Naive thymus-derived CD4-positive, alpha-beta T cell (primary cell): ENCODE measurements at places on chromosomes 4 and X.

DNA sequence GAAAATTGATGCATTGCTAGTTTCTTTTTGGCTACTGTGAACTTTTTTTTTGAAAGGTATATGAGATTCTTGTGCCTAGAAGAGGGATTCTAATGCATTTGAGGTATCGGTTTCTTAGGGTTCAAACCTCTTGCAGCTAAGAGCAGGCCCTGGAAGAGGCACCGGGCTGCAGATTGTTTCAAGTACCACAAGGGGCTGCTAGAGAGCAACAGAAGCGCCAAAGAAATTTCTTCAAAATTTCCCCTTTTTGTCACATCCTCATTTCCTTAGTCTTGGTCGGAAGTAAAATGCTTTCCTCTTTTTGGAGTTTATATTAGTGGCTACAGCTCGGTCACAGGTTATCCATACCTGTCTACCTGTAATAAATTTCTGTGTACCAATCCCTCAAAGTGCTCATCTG is 89.8 kb downstream of the PDGFRA start:
- no peaks in the 10 kb centered on the region for H3K4me1 ChIP-seq
- H3K27me3 ChIP-seq = no peaks in the 10 kb centered on the region
- no peak overlapping the region for H3K4me3 ChIP-seq
- no peaks in the 10 kb centered on the region for H3K36me3 ChIP-seq

- H3K4me3 ChIP-seq = no peak overlapping the region
- no peaks in the 10 kb centered on the region for H3K4me1 ChIP-seq
- no peaks in the 10 kb centered on the region for H3K36me3 ChIP-seq
- H3K27me3 ChIP-seq = no peaks in the 10 kb centered on the region
- DNase-seq = no peak
These were observed 333.3 kb upstream of the DDX53 start for GRCh38 chrX:22666441-22666840.

DNA sequence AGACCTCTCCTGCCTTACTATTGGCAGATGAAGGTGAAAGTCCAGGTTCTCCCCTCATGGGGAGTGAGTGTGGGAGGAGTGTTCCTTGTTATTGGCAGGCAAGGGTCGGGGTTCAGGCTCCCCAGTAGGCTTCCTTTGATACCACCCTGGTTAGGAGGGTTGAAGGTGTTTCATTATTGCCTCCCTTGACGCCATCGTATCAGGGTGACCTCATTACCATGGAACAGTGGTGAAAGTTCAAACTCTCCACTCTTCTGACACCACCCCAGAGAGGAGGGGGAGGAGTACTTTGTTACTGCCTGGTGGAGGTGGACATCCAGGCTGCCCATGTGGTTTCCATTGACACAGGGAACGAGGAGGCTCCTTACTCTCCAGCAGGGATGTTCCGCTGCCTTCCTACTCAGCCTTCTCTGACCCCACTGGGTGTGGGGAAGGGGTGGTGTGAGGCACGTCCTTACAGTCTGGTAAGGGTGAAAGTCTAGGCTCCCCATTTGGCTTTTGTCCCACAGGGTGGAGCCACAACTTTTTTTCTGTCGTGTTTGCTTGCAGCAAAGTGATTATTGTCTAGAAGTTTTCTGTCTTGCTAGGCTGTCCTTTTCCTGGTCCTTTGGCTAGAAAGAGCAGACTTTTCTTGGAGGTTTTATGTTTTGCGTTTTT is 37.2 kb upstream of the USP9X start:
- H3K4me1 ChIP-seq = no peaks in the 10 kb centered on the region
- DNase-seq = no peak
- H3K27ac ChIP-seq = no peak overlapping the region
- no peak overlapping the region for H3K4me3 ChIP-seq
- no peaks in the 10 kb centered on the region for H3K27me3 ChIP-seq

GRCh38 chr4:8819019-8819418 is 52.6 kb downstream of the HMX1 start:
- H3K27me3 ChIP-seq = no peaks in the 10 kb centered on the region
- H3K27ac ChIP-seq = no peak overlapping the region
- no peaks in the 10 kb centered on the region for H3K4me1 ChIP-seq
- no peak overlapping the region for H3K4me3 ChIP-seq

DNA sequence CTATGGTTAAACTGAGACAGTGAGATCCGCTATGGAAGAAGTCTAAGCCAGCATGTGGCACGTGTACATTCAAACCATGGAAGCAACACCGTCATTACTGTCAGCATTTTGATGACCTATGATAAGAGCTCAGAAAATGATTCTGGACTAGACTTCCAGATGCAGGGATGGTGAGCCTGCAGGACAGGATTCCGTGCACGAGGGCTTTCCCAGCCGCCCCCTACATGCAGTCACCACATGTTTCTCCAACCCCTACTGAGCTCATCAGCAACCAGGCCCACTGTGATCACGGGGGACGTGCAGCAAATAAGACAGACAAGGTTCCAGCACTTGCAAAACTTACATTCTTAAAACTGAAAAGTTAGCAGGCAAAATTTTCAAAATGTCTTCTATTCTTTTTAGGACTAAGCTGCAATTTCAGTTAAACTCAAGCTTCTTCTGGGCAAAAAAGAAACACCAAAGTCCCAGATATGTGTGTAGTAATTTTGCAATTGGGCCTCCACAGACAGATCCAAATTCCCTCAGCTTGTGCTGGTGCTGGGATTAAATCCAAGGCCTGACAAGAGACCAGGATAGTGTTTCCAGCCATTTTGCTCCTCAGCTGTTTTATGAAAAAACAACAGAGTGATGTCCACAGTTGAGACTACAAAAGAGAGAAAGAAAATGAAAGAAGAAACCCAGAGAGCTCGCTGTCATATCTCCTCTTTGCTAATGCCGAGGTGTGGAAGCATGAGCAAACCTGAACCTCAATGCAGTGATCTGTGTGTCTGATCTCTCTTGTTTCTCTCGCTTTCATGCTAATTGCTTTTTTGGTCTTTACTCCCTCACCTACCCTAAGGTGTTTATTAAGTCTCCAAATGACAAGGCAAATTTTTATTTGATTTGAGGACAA is 118.2 kb downstream of the AFAP1 start:
- no peaks in the 10 kb centered on the region for H3K4me1 ChIP-seq
- H3K36me3 ChIP-seq = no peaks in the 10 kb centered on the region
- no peaks in the 10 kb centered on the region for H3K27me3 ChIP-seq
- H3K27ac ChIP-seq = no peak overlapping the region
- no peak for DNase-seq
- H3K4me3 ChIP-seq = no peak overlapping the region

- H3K27me3 ChIP-seq = no peaks in the 10 kb centered on the region
- no peaks in the 10 kb centered on the region for H3K36me3 ChIP-seq
- H3K4me3 ChIP-seq = no peak overlapping the region
- no peaks in the 10 kb centered on the region for H3K4me1 ChIP-seq
- DNase-seq = no peak
These were observed 44.7 kb downstream of the USO1 start for GRCh38 chr4:75769036-75769435.

- no peak overlapping the region for H3K4me3 ChIP-seq
- no peaks in the 10 kb centered on the region for H3K36me3 ChIP-seq
- no peak for DNase-seq
- H3K27me3 ChIP-seq = no peaks in the 10 kb centered on the region
These were observed 47.6 kb downstream of the CCNG2 start for GRCh38 chr4:77204621-77205020.

- DNase-seq = no peak
- no peak overlapping the region for H3K4me3 ChIP-seq
- H3K27ac ChIP-seq = no peak overlapping the region
- H3K27me3 ChIP-seq = no peaks in the 10 kb centered on the region
- peaks cover 8% of the 10 kb centered on the region for H3K36me3 ChIP-seq
These were observed 38.9 kb downstream of the RUFY3 start for GRCh38 chr4:70760662-70761061.

- H3K27ac ChIP-seq = no peak overlapping the region
- H3K4me1 ChIP-seq = no peaks in the 10 kb centered on the region
- no peaks in the 10 kb centered on the region for H3K36me3 ChIP-seq
- no peak overlapping the region for H3K4me3 ChIP-seq
These were observed 718.6 kb downstream of the CCSER1 start for GRCh38 chr4:90845777-90846176.

DNA sequence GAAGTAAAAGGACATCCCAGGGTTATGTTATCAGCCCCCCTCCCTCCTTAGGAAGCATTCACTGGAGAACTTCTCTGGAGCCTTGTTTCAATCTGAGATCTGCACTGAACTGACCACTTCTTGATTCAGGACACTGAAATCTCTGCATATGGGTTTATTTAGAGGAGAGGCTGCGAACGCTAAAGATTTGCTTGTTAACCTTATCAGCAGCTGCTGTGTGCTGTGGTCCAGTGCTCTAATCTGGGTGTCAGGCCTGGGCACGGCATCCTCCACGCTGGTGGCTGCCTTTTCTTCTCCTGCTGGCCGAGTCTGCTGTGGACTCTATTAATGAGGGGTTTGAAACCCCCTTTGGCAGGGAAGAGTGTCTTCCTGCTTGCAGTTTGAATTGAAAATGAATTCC is 1094.7 kb upstream of the TENM3 start:
- H3K36me3 ChIP-seq = no peaks in the 10 kb centered on the region
- no peaks in the 10 kb centered on the region for H3K4me1 ChIP-seq
- no peak for DNase-seq
- no peak overlapping the region for H3K4me3 ChIP-seq
- H3K27ac ChIP-seq = no peak overlapping the region
- no peaks in the 10 kb centered on the region for H3K27me3 ChIP-seq

DNA sequence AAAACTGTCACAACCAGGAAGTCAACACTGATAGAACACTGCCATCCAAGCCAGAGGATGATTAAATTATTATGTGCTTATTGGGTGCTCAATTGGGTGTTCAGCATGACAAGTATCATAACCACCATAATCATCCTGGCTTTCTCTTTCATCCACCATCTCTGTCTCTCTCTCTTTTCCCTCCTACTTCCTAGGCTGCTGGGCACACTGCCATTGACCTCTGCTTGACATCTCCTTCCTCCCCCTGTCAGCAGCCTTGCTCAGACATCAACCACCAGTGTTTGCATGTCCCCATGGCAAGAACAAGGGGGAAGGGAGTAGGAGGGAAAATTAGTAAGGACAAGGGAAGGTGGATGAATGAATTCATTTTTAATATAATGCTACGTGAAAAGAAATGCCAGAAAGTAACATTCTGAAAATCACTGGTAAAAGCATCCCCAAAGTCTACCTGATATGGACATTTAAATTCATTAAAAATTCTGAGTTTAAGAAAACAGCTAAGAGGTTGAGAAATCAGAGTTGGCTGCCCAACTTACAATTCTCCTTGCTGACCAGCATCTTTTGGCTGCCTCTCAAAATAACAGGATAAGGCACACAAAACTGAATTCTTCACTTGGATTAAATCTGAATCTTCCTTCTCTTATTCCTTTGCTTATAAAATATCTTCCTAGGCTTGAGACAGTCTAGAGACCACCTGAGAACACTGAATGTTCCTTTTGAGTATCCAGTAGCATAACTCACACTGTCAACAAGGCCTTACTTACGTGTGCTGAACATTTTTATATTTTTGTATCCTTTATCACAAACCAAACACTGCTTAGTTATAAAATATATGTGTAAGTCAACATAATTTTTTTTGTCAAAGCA is 48.5 kb downstream of the SNCA start:
- no peak overlapping the region for H3K4me3 ChIP-seq
- DNase-seq = no peak
- H3K27me3 ChIP-seq = no peaks in the 10 kb centered on the region
- no peaks in the 10 kb centered on the region for H3K36me3 ChIP-seq
- H3K27ac ChIP-seq = no peak overlapping the region

- no peak overlapping the region for H3K27ac ChIP-seq
- H3K36me3 ChIP-seq = no peaks in the 10 kb centered on the region
- H3K4me1 ChIP-seq = no peaks in the 10 kb centered on the region
- H3K27me3 ChIP-seq = no peaks in the 10 kb centered on the region
- no peak overlapping the region for H3K4me3 ChIP-seq
These were observed 84.3 kb downstream of the REPS2 start for GRCh38 chrX:17030580-17031270.

DNA sequence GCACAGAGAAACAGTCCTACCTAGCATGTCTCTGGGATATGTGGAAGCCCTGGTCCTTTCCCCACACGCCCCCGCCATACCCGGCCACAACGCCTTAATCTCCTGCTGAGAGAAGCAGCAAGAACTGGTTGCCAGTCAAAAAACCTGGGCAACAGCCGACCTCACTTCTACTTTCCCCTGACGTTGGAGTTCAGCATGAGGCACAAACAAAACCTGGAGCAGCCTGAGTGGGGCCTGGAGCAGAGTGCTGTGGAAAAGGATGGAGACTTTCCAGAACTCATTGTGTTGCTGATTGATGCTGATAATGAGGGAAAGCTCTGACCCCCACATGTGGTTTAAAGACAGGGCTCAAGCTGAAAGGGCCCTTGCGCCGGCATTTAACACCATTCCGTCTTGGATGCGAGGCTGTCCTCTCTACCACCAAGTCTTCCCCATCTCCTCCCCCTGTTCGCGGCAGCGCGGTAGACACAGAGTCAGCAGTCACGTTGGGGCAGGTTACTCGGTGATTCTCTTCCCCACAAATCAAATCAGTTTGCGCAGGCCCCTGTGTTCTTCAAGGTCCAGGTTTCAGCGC is 666 bp downstream of the CCDC158 start:
- no peak for DNase-seq
- no peaks in the 10 kb centered on the region for H3K4me1 ChIP-seq
- H3K4me3 ChIP-seq = no peak overlapping the region
- no peak overlapping the region for H3K27ac ChIP-seq
- H3K36me3 ChIP-seq = no peaks in the 10 kb centered on the region

DNA sequence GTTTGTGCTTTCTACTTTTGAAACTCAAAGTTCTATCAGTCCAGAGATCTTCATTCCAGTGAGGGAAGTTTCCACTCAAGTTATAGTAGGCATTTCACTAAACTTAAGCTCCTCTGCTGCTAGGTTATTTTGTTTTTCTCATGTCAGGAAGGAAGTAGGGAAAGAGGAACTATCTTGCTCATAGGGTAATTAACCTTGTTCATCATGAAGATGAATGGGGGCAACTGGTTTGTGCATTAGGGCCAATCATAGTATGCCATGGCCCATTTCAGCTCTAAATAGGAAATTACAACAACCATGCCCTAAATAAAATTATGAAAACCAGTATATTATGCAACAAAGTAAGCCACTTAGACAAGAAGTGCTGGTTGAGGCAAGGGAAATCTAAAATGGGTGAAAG is 804.7 kb upstream of the NDST4 start:
- H3K27ac ChIP-seq = no peak overlapping the region
- no peaks in the 10 kb centered on the region for H3K27me3 ChIP-seq
- no peak overlapping the region for H3K4me3 ChIP-seq
- DNase-seq = no peak
- H3K36me3 ChIP-seq = no peaks in the 10 kb centered on the region

DNA sequence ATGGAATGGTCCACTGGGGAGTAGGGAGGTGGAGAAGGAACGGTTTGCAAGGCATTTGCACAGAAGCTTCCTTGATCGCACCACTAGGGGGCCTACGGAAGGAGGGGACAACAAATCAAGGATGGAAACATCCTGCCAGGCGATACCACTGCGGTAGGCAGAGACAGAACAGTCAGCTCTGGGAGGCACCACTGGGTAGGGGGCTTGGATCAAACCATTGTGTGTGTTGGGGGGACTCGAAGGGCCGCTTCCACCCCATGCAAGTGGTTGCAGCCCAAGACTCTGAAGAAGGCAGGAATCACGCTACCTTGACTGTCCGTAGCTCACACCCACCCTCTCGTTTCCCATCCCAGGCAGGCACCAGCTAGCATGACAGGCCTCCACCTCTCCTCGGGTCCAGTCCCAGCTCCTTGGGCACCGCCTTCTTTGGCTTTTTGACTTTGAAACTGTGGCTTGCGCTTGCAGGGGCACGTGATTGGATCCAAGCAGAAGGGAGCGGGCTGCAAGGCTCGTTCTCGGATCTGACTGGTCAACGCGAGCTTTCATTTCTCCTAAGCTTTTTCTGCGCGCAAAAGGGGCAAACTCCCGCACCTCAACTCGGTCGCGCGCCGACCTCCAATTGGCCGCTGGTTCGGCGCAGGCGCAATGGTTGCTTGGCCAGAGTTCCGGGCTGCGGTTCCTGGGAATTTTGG is 28.4 kb downstream of the GAGE1 start:
- no peaks in the 10 kb centered on the region for H3K27me3 ChIP-seq
- no peaks in the 10 kb centered on the region for H3K4me1 ChIP-seq
- peak; percentile 38 for DNase-seq
